ENCODE measurements at places on chromosomes 2 and 18.

GRCh38 chr2:179383975-179384374 is 119.3 kb upstream of the SESTD1 start:
- DNase-seq, result no peak

- no peak for DNase-seq
Observed at GRCh38 chr2:73043929-73044832, 27.3 kb downstream of the SFXN5 start.

GRCh38 chr2:17160594-17160993 is 357.6 kb downstream of the RAD51AP2 start:
- no peak for DNase-seq

DNA sequence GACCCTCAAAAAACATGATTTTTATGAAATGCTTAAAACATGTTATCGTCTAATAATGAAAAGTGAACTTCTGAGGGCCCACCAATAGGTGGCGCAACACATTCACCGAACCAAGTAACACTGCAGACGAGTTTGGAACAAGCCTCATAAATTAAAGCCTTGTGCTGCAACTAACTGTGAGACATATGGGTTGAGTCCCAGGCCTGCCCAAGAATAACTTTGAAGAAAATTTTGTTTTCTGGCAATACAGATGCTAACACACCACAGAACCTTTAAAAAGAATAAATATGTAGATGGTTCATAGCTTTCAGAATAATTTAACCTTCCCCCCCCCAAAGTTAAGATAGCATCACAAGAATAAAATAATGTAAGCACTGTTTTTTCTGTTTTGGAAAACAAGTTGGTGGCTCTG is 285.9 kb downstream of the RNF144A start:
- DNase-seq, result no peak

DNA sequence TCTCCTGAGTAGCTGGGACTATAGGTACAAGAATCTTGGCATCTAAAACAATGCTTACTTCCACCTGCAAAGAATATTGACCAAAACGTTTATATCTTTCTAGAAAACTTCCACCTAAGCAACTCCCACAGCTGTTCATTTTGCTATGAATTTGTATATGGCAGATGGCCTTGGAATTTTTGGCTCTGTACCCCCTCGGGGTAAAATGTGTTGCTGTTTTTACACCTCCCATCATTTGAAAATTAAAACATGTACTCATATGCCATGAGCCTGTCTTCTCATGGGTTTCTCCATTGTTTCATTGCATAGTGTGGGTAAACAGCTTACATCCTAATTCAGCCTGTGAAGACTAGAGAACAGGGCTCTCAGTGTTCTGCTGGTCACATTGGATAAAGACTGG is 853.6 kb upstream of the SOX11 start:
- no peak for DNase-seq

Measured in omental fat pad (tissue), 4 donors.